ENCODE measurements at places on chromosomes 2 and 18. TPM values are rescaled to one million over a fixed set of nuclear protein-coding genes. Genes with fewer than 3 reads are reported as not detected.

GRCh38 chr2:205053827-205054410 lies 508.6 kb downstream of the PARD3B start:
- no peak for DNase-seq

DNA sequence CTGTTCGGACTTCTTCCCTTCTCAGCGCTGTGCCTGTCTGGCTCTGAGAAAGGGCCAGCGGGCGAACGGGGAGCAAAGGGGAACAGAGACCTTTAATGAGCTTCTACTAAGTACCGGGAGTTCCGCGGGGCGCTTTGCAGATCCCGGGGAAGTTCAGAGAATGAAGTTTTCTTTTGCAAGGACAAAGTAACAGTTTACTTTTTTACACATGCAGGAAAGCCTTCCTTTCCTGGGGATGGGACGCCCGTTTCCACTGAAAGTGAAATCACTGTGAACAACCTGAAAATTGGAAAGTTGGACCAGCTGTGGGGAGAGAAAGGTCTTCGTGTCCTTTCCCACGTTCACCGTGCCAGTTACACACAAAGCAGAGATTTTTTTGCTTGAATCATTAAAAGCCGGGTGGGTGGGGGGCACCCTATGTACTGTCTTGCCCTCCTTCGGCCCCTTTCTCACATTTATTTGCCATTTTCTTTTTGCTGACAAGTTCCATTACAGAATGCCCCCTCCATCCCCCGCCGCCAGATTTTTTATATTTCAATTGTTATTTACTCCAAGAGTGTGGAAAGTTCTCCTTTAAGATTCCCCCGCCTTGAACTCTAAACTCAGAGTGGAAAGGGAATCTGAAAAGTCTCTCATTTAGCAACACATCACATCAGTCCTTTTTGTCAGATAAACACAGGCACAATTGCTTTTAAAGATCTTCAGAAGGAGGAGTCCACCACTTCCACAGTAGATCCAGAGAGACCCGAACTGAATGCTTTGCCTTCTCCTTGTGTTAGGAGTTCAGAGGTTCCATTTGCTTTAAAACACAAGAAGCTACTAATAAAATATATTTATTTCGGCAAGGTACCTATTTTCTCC lies 1.1 kb upstream of the FN1 start:
- DNase-seq: peak; percentile 31

DNA sequence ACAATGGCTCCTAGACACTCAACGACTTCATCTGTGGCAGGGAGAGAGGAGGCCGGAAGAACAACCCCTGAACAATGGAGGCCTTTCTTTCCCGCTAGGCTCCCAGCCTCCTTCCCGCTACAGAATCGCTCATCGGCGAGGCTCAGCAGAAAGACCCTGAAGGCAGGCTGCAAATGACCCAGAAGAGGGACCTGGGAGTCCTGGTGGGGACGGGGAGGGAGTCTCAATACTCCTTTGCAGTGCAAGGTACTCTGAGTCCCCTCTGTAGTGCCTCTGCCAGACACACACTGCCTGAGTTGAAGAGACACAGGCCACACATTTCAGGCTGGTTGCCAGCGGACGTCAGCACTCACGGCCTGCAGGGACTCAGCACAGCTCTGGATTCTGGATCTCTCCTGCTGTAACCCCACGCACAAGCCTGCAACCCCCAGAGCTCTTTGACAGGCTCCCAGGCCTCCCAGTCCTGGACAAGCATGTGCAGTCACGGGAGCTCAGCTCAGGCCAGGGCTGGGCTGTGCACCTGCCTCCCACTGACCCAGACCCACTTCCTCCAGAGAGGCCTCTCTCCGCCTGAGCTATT lies 6.1 kb downstream of the GPR17 start:
- DNase-seq: no peak

DNA sequence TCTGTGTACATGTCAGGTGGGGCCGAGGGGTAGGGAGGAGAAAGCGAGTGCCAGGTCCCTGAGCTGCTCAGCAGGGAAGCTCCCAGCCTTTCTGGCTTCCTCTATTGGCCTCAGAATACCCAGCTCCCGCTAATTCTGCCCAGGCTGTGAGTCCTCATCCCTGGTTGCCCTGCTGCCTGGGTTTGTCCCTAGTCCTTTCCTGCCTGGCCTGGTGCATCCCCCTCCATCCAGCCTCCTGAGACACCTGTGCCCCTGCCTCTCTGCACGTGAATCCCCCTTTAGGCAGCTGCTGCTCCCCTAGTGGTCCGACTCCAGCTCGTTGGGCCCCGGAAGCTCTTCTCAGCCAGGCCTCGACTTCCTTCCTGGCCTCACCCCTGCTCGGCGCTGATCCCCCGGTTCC lies 54.6 kb downstream of the INHBB start:
- no peak for DNase-seq

GRCh38 chr2:184302506-184302905 lies 295.8 kb upstream of the ZNF804A start:
- DNase-seq: no peak

- no peak for DNase-seq
Observed at GRCh38 chr2:105194022-105194675, 47.4 kb upstream of the GPR45 start.

The REG3G gene
- not detected for total RNA-seq

The PEX13 gene
- 21.0 TPM for total RNA-seq
